ENCODE measurements at places on chromosomes 1 and 21.

- DNase-seq, result no peak
Measured at GRCh38 chr1:15734901-15735300, 1.2 kb upstream of the SLC25A34 start.

DNA sequence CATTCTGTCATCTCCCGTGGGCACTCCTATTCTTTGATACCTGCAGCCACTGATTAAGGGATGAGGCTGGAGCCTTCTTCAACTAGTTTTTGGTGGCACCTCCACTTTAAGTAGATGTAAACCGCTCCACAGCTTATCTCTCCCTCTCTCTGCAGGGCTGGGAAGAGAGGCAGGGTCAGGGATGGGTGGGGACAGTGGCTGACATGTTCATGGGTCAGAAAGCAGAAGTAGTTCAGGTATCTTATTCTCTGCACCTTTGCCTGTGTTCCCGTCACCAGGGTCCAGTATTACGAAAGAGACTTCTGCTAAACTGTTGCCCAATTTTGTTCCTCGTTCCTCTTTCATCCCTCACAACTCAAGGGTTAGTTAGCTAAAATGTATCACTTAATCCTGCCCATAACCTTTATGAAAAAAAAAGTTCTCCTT, 51.7 kb upstream of the EDEM3 start:
- no peak for DNase-seq

GRCh38 chr1:94553323-94553730, 11.8 kb upstream of the F3 start:
- DNase-seq, result no peak

DNA sequence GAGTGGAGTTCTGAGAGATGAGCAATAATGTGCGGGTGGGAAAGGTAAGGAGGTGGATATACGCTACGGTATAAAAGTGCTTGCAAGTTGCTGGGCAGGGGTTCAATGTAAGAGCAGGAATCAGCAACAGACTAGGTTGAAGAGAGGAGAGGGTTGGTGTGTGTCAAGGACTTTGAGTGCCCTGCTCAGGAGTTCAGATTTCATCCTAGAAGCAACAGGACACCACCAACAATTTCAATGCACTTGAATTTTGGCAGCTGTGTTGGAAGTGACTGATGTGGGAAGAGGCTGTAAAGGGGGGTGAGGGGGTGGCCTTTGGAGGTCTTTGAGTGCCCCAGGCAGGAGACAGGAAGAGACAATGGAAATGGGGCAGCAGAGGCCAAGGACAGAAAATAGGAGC, 57.3 kb downstream of the RHOU start:
- DNase-seq, result no peak

DNA sequence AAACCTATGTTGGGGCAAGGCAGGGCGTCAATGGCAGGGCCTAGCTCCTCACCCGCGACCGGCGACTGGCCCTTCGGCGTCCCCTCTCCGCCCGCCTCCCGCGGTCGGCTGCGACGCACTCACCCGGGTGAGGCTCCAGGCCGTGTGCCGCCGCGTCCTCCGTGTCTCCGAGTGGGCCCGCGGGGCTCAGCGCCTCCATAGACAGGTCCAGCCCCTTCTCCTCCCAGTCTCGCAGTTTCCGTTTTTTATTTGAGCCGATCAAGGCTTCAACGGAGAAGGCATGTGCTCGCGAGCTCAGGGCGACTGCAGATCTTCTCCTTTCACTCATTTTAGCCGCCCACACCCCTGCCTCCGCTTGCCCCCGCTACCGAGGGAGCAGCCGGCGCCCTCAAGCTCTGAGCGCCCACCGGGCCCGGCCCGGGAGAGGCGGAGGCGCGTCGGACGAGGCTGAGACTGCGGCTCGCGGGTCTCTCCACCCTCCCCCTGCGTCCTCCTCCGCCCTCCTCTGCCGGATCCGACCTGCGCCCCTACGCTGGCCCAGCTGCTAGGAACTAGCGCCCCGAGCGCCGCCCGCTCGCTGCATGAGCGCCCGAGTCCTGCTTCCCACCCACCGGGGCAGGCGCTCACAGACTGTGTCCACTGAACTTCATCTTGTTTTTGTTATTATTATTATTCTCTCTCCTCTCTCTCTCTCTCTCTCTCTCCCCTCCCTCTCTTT, 516 bp downstream of the TBX15 start:
- no peak for DNase-seq

DNA sequence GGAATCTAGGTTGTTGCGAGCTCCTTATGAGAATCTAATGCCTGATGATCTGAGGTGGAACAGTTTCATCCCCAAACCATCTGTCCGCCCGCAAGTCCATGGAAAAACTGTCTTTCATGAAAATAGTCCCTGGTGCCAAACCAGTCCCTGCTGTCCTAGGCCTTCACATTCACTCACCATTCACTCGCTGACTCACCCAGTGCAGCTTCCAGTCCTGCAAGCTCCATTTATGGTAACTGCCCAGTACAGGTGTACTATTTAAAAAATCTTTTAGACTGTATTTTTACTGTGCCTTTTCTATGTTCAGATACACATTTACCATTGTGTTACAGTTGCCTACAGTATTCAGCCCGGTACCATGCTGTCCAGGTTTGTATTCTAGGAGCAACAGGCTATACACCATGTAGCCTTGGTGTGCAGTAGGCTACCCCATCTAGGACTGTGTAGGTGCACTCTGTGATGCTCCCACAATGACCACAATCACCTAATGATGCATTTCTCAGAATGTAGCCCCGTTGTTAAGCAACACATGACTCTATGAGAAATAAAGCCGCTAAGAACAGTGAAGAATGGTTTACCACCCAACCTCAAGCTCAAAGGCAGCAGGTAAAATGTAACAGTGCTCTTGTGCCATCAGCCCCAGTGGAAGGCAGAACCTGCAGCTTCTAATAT, 2.4 kb downstream of the ECHDC2 start:
- DNase-seq, result no peak

DNA sequence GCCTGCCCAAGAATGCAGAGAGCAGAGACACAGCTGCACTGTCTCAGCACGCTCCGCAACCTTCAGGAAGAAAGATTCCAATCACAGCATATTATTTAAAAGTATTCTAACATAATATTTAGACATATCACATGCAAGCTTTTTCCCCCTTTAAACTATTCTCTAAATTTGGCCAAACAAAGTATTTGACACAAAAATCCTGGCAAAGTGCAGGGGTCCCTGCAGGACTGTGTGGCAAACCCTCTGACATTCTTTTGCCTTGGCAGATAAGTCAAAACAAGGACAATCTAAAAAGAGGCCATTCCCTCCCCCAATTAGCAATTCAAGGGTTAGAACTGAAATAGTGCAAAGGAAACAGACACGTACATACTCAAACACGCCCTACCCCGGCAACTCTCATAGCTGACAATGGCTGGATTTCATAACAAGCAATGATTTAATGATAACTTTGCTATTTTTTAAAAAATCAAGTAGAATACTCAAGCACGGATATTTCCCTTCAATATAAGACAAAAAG, 225.3 kb downstream of the MRPL39 start:
- DNase-seq, result no peak

DNA sequence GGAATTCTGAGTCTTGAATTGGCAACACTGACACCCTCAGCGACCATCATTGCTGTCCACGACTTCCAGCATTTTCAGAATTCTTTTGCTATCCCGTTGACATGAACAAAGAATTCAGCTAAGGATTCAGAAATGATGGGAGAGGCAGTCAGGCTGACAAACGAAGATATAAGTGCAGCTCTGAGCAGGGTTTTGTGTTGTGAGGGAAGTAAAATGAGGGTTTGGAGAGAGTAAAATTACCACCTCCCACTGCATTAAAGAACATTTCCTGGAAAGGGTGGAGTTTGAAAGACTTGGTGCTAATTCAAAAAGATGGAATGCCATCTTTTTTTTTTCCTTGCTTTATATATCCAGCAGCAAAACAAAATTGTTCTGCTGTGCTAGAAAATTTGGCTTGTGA, 4.9 kb upstream of the ELK4 start:
- no peak for DNase-seq

- DNase-seq, result no peak
Measured at GRCh38 chr1:42844592-42845140, 1.7 kb upstream of the ZNF691 start.

- DNase-seq, result no peak
Measured at GRCh38 chr1:6880951-6881690, 95.9 kb downstream of the CAMTA1 start.

- no peak for DNase-seq
Measured at GRCh38 chr1:163213626-163214025, 10.9 kb upstream of the RGS5 start.
